ENCODE measurements at places on chromosomes 3 and 15.

- no peak for DNase-seq
These were observed 63.9 kb downstream of the DAPK2 start for GRCh38 chr15:63982381-63982854.

GRCh38 chr3:29072611-29073010 lies 208.3 kb upstream of the RBMS3 start:
- DNase-seq = no peak

GRCh38 chr15:68984586-68984985 lies 29.9 kb upstream of the NOX5 start:
- DNase-seq = no peak

GRCh38 chr15:67228286-67228685 lies 26.2 kb downstream of the AAGAB start:
- DNase-seq = no peak
